ENCODE measurements at places on chromosomes 5 and 9.

- DNase-seq: no peak
Measured at GRCh38 chr9:70595211-70595610, 180.8 kb upstream of the KLF9 start.

DNA sequence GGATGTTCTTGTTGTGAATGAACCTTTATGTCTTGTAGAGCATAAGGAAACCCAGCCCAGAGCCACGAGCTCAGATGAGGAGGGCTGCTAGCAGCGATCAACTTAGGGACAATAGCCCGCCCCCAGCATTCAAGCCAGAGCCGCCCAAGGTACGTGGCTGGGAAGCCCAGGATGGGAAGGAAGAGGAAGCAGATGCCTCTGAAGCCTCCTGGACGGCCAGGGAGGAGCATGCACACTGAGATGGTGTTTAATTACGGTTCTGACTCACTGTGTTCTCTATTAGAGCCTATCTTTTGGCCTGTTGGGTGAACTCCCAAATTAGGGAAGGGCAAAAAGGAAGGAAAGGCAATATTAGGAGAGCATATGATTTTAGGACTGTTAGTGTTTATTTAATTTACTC is 75.3 kb downstream of the TJP2 start:
- no peak for DNase-seq

- DNase-seq: no peak
Measured at GRCh38 chr5:40911266-40911665, 2.0 kb downstream of the C7 start.

DNA sequence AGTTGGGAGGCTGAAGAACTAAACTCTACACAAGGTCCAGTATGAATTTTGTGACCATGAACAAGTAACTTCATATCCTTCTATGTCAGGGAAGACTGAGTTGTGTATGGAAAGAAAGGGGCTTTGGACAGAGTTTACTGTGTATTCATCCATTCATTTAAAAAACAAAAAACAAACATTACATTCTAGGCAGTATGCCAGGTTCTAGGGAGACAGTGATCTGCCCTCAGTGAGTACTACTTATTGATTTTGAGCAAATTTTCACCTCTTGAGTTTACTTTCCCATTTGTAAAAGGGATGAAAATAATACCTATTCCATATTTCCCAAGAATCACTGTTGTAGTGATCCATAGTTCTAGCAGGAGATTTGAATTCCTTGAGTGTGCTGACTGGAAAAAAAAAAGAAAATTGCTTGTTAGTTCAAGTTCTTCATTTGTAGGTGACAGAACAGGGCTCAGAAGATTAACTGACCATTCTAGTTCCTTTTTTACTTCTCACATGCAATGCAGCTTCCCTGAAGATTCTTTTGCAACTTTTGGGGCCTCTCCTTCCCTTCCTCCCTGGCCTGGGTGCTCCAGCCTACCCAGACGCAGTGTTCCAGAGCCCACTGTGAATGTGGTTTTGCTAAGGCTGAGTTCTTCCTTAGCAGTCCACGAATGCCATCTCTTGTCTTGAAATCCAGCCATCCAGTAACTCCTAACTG is 2.6 kb upstream of the GAPVD1 start:
- DNase-seq: no peak

GRCh38 chr5:94094793-94095441 is 353.5 kb upstream of the POU5F2 start:
- no peak for DNase-seq

GRCh38 chr9:135883410-135884089 is 23.8 kb downstream of the CAMSAP1 start:
- DNase-seq: no peak

DNA sequence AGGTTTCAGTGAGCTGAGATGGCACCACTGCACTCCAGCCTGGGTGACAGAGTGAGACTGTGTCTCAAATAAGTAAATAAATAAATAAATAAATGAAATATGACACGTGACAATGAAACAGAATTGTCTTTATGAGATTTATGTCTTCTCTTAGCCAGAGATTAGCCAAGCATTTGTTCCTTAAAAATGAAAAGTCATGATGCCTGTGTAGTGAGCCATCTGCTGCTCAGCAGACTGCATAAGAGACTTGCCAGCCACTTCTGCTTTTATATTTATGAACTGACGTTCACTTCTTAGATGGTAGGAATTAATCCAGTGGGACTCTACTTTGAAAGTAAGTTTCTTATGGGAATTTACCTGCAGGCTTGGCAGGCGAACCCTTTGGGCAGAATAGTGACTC is 227.4 kb downstream of the NR3C1 start:
- DNase-seq: no peak

- DNase-seq: no peak
Measured at GRCh38 chr5:59532979-59533729, 360.4 kb downstream of the PDE4D start.

DNA sequence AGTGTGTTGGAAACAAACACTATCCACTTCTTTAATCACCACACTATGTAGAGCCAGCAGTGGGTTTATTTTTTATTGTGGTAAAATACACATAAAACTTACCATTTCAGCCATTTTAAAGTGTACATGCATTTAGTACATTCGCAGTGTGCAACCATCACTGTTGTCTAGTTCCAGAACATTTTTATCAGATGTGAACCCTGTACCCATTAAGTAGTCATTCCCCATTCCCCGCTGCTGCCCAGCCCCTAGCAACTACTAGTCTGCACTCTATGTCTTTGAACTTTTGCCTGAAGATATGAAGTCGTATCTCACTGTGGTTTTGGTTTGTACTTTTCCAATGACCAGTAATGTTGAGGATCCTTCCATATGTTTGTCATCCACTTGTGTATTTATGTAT is 30.2 kb upstream of the F2R start:
- no peak for DNase-seq

GRCh38 chr5:107951309-107951708 is 280.6 kb upstream of the EFNA5 start:
- no peak for DNase-seq

DNA sequence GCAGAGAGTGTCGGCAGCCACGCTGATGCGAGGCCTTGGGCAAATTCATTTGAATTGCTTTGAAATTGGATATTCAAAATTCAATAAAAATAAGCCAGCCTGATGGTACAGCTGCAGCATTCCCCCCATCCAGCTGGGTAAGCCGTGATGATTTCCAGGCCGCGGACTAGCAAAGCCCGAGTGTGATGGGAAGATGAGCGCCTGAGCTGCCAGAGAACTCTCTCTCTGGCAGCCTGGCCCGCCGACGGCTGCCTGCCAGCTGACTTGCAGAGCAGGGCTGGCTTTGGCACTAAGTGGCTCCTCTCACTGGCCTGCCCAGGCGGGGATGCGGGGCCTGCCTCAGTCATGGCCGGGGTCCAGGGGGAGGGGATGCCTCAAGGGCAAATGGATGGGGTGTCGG is 268.3 kb upstream of the WWC1 start:
- DNase-seq: peak; percentile 57

DNA sequence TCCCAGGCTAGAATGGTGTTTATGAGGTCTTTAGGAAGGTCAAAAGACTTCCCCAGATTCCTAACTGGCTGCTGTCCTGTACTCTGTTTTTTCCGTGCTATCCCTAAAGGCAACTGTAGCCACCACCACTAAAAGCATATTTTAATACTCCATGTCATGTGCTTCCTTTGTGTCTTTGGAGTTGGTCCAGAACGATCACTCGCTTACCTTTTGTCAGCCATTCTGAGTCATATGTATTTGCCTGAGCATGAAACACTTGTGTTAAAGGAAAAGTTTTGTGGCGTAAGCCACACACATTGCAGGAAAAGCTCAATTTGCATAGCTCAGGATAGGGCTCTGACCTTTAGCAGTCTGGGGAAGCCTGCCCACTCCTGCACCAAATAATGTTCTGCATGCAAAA is 299.6 kb downstream of the NTRK2 start:
- DNase-seq: no peak

DNA sequence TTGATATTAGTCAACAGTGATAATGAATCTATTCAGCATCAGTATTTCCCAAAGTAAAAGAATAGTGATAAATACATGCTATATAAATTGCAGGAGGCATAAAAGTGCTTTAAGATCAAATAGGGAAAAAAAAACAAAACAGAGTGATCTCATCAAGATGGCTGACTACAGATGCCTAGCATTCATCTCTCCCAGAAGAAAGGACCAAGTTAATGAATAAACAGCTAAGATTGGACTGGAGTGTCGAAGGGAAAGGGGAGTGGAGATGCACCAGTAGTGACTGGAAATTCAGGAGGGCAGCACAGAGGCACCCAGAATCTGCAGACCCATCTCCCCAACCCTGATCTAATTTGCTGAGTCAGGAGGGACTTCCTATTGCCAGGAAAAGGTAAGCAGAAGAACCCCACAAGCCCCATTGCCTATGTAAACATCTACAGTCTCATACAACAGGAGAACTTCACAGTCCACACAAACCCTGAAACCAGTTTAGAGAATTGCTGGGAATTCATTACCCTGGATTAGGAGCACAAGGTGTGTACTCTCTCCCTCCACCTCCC is 699.4 kb downstream of the PTPRD start:
- DNase-seq: no peak

DNA sequence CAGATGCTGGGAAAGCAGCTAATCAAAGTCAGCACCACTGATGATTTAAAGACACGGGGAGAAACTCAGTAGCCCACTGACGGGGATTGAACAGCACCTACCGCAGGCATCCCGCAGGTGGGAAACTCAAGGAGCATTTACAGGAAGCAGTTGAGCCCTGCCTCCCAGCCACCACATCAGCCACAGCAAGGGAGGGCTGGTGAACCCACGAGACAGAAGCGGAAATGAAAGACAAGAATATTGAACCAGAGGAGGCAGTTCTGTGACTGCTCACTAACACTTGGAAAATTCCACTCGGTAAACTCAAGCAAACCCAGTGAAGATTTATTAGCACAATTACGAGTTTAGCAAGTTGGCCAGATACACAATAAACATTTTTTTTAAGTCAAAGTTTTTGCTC is 10.6 kb upstream of the FAM163B start:
- DNase-seq: no peak

DNA sequence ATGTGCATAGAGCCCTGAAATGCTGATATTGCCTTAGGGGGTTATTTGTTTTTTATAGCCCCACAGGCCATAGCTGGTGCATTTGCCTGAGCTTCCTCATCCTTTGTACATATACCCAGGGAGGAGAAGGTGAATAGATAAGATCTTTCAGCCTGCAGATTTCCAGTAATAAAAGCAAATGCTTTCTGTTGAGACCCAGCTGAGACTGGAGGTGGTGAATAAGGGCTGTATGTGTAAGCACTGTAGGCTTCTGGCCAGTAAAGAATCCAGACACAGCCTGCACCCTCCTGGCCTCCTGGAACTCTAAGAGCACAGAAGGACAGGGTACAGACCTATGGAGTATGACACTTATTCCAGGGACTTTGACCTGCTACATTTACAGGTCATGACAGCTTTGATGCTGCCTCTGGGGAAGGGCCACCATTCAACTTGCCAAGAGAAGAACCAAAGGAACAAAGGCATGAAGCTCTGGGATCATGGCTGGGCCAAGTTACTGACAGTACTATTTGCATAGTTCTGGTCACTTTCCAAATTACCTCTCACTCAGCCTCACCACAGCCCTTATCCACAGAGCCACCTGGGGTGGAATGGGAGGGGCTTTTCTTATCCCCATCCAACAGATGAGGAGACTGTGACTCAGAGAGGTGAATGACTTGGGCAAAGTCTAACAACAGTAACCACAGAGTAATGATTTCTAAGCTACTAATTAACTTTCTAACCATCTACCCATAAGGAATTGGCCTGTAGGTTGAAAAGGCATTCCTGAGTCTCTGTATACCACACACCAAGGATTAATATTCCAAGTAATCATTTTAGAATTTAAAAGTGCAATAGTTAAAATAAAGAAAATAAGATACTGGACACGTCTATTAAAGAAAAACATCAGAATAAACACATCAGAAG is 604.5 kb upstream of the KLF4 start:
- DNase-seq: no peak

DNA sequence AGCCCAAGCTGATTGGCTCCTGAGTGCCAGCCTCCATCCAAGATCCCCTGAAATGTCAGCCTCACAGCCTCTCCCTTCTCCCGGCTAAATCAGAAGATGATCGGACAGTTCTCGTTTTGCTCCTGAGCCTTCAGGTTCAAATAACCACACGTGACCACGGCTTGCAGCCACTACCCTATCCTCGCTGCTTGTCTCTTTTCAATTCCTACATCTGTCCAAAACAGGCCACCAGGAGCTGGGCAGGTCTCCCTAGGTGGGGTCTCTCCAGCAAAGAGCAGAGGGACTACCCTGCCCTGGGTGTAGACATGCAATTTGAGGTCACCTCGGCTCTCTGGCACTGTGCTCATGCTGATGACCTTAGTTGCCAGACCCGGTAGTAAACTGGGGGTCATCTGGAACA is 224.0 kb upstream of the TBC1D2 start:
- DNase-seq: no peak

- DNase-seq: no peak
Measured at GRCh38 chr5:1946122-1946677, 63.5 kb upstream of the IRX4 start.

GRCh38 chr9:32011049-32011448 is 373.4 kb upstream of the ACO1 start:
- DNase-seq: no peak

DNA sequence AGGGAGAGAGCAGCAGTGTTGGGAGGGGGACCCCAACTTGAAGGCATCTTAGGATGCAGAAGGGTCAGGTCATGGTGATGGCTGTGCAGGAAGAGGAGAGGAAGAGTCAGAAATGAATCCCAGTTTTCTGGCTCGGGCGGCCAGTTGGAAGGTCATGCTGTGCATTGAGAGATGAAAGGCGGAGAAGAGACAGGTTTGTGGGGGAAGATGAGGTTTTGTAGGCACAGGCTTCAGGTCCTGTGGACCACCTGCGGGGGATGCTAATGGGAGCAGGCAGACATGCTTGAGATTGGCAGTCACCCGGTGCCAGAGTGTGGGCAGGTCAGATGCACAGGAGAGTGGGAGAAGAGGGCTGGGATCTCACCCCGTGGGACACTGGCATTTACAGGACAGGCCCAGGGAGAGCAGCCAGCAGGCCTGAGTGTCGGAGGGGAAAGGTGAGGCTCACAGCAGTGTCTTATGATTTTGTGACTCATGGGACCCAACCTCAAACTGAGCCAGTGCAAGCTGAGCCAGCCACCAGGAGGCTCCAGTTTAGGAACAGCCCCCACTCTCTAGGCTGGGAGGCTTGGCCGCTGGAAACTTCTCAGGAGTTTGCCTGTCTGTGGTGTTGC is 17.5 kb downstream of the STXBP1 start:
- DNase-seq: no peak

DNA sequence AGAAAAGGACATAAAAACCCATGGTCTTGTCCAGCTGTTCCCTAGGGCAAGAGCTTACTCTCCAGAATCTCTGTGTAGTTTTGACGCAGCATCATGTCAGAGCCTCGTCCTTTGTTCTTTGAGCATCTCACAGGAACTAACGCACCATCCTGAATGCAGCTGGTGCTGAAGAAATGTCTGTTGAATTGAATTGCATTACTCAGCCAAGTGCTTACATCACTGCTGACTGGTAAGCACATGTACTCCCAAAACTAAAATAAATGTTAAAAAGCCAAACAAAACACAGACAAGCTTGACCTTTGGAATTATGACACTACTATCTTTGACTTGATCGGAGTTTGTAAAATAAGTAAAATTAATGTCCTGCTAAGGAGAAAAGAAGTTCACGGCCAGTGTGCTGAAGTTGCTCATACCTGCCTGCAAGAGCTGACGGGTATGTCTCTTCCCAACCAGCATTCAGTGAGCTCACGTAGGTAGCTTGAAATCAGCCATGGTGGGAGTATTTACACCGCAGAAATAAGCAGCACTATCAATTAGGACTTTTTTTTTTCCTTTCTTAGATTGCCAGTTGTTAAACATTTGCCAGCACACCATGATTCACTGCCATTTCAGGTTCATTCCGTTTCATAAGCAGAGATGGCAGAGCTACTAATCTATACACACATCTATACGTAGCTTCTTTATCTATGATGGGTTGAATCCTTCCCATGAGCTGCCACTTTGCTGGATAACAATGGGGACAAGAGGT is 310.6 kb upstream of the MSX2 start:
- DNase-seq: no peak

Data from hippocampal formation (tissue), 2 donors.